ENCODE measurements at places on chromosomes 16 and 17.

- DNase-seq = no peak
Observed at GRCh38 chr16:85677383-85677967, 11.3 kb downstream of the GINS2 start.

GRCh38 chr17:29021226-29021625, 15.4 kb upstream of the SEZ6 start:
- DNase-seq = no peak

- no peak for DNase-seq
Observed at GRCh38 chr17:72775919-72776318, 316.6 kb downstream of the SLC39A11 start.

DNA sequence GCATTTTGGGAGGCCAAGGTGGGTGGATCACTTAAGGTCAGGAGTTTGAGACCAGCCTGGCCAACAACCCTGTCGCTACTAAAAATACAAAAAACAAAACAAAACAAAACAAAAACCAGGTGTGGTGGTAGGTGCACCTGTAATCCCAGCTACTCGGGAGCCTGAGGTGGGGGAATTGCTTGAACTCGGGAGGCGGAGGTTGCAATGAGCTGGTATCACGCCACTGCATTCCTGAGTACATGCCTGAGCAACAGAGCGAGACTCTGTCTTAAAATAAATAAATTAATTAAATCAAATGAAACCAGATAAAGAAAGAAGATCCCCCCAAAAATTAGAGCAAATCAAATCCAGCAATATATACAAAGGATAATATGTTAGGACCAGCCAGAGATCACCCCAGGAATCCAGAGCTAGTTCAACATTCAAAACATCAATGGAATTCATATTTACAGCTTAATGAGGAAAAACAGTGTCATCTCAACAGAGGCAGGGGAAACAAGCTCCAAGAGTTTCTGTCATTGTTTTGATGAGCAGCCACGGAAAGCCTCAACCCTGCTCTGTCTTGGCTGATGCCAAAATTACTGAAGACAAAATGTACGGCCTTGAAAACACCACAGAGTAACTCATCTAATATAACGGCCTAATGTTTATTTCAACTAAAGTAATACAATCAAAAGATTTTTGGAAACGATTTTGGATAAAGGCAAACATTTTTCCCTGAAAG, 3.7 kb downstream of the PEMT start:
- no peak for DNase-seq

DNA sequence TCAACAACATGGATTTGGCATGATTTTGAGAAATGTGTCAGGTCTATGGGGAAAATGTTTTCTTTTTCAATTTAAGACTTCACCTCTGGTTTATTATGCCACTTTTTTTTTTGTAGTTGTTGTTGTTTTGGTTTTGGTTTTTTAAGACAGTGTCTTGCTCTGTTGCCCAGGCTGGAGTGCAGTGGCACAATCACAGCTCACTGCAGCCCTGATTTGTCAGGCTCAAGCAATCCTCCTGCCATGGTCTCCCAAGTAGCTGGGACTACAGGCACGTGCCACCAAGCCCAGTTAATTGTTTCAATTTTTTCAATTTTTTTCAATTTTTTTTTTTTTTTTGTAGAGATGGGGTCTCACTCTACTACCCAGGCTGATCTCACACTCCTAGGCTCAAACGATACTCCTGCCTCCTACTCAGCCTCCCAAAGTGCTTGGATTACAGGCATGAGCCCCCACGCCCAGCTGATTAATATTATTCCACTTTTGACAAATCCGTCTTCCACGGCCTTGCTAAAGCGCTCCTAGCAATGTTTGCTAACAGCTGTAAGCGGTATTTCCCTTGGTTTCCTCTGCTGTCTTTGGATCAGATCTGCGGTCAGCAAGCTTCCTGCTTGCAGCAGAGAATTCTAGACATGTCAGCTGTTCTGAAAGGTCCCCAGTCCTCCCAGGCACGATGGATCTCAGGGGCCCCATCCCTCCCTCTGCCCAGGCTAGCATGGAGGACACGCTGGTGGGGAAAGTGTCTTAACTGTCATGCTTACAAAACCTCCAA, 7.0 kb upstream of the MILR1 start:
- no peak for DNase-seq

DNA sequence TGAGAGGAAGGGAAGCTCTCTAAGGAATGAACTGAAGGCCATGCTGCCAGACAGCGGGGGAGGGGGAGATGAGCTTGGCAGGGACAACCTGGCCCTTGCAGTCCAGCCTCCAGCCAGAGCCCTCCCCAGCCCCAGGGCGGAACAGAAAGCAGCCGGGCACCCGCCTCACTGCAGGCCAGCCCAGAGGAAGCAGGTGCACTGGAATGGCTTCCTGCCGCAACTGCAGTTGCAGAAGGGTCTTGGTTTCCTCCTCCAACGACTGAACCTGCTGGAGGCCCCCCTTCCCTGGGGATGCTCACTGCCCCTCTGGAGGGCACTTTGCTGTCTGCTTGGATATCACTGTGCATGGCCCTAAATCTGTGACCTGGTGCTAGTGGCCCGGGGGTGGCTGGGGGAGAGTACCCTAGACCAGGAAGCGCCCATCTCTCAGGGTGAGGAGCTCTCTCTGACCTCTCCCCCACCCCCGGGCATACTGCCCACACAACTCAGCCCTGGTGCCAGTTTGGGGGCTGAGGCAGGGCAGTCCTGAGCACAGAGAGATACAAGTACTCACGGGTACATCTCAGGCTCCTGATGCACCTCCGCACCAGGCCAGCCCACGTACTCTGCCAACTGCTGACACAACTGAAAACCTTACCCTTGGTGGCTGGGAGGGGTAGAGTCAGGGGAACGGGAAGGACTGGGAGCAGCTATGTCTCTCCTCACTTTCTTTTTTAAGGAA, 41.1 kb downstream of the MYO18A start:
- no peak for DNase-seq

- peak; percentile 89 for DNase-seq
Observed at GRCh38 chr17:42312285-42313130, 24.2 kb downstream of the STAT5A start.

- DNase-seq = peak; percentile 79
Observed at GRCh38 chr16:85461814-85462713, 151.1 kb upstream of the GSE1 start.

DNA sequence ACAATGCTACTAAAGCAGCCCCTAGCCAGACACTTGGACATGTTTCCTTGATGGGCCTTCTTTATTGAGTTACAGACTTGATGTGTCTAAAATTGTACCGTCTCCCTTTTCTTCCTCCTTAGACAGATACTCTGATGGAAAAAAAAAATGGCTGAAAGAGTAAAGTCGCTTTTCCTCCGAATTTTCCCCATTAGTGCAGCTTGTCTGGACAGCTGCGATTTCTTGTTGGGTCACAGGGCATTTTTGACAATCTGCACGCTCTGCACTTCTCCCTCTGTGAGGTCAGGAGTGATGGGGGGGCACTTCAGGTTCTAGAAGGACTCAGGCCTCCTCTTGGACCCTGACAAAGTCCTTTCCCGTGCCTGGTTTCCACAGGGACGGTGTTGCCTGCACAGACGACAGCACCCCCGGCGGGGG, 968 bp upstream of the PRKAR1A start:
- DNase-seq = peak; percentile 23

DNA sequence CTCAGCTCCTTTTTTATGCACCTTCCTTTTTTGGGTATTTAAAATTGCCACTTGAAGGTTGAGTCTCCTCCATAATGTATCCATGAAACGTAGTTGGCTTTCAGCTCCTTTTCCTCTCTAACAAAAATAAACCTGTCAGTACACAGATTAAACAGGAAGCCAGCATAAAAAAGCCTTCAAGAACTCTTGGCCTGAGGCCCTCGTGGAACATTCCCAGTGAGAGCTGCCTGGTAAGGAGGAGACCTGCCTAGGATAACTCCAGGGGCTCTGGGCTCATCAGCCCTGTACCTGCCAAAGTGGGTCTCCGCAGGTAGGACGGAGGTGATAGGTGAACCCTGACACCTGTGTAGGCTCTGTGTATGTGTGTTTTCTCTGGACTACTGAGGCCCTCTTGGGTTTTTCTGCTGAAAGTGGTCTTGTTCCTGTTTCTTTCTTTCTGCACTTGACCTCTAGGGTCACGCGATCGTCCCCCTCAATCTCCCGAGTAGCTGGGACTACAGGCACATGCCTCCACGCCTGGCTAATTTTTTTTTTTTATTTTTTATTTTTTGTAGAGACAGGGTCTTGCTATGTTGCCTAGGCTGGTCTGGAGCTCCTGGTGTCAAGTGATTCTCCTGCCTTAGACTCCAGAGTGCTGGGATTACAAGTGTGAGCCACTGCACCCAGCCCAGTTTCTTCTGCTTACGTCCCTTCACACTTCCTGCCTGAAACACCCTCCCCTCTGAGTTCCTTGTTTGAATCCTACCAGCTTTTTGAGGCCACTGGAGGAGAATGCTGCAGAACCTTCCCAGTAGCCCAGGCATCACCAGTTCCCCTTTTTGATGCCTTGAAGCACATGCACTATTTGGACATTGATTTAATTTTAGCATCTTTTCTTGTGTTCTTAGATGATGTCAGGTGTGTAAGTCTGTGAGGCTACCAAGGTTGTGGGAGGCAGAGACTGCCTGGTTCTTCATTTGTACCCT, 9.8 kb downstream of the PGS1 start:
- DNase-seq = no peak

- no peak for DNase-seq
Observed at GRCh38 chr17:28527181-28527681, 21.1 kb downstream of the FOXN1 start.

DNA sequence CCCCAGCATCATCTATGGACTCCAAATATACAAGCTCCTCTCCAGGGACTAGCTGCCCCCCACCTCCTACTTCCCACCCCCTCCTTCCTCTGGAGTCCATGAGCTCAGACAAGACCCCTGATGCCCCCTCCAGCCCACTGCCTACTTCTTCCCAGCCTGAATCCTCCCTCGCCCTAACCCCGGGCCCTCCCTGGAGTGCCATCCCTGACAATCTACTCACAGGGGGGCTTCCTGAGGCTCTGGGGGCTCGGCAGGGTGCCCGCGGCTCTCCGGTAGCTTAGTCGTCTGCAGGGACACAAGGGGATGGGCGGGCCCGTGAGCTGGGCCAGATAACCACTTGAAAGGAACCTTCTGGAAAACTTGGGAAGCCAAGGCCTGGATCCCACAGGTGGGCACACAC, 15.1 kb downstream of the MPP3 start:
- DNase-seq = no peak

DNA sequence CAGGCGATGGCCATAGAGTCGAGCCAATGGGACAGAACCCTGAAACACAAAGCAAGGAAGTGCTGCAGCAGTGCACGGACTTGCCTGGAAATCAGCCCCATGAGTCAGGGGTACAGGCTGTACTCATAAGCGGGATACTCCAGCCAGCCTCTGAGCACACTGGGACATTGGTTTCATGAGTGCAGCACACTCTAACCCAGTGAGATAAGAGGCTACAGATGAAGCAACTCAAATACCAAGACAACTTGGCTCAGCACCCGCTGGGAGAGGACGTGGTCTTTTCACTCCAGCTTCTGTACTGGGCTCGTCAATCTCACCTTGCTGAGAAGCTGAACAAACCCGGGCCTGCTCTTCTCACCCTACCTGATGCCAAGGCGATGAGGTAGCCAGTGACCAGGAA, 98.2 kb downstream of the AXIN2 start:
- DNase-seq = no peak

- DNase-seq = no peak
Observed at GRCh38 chr17:48589831-48590606, at the start of gene HOXB3. Gene HOXB3, minus strand, starts transcription at chr17:48590241. Its CDS starts 37,767 bp downstream, at chr17:48552474.

DNA sequence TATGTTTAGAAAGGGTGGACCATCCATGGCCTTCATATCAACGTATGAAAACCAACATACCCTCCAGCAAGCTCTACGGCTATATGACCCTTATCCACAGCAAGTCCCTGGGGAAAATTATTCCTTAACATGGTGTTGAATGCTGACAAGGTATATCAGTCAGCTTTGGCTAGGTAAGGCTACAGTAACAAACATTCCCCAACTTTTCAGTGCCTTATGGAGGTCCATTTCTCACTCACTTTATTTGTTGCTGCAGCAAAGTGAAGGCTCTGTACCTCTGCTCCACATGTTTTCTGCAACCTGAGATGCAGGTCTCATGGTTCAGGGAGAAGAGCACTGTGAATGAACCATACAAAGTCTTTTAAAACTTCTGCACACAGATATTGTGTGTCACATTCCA, 83.8 kb upstream of the TOX3 start:
- DNase-seq = no peak

GRCh38 chr16:83967091-83967490, 953 bp upstream of the NECAB2 start:
- no peak for DNase-seq

DNA sequence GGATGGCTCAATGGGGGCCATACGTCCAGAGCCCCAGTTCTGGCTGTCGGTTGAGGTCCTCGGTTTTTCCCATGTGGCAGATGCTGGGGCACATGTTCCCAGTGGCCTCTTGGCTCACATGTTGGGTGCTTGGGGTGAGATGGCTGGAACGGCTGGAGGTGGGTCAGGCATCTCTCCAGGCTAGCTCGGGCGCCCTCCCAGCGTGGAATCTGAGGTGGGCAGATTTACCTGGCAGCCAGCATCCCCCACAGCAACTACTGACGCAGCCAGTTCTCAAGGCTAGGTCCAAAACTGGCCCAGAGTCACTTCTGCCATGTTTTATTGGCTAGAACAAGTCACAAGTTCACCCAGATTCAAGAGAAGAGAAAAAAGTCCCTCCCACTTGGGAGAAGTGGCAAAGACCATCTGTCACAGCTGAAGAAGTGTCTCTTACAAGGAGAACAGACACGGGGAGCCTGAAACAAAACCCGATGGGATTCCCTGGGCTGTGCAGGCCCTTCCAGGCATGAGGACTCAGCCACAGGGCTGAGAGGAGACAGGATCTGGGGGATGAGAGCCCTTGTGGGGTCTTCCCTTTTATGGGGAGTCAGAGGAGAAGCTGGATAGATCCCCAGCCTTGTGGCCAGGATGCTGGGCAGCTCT, 15.2 kb downstream of the ACE start:
- no peak for DNase-seq

DNA sequence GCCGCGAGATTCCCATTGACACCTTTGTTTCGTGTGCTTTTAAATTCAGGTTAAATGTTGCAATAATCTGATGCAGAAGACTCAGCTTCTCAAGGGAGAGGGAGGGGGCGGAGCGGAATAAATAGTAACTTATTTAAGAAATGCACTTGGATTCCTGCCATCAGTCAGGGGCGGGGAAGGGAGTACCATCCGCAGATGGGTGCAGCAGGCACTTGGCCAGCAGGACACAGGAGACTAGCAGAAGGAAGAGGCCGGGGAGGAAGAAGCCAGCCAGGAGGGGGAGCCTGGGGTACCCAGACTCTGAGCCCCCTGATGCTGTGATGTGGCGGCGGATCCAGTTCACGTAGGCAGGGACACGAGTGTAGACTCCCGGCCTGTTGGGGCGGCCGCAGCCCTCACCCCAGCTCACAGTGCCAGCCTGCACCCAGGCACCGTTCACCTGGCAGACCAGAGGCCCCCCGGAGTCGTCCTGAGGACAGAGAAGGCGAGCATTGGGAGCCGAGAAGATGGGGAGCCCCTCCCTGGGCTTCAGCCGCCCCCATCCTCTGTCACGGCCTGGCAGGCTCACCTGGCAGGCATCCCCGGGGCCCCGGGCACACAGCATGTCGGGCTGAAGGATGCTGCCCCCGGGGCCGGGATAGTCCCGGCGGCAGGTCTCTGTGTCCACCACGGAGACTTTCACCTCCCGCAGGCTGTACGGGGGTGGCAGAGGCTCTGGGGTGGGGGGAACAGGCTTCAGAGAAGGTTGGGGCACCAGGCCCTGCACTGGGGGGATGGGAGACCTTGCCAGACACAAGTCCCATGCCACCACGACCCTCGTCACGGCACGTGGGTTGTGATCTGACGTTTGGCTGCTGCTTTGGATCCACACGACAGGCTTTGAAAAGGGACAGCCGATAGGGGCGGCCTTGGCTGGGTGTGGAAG, 3.2 kb downstream of the TPSG1 start:
- DNase-seq = no peak

GRCh38 chr16:50252874-50253513, 13.4 kb upstream of the ADCY7 start:
- no peak for DNase-seq
